ENCODE measurements at places on chromosomes 7 and 10.
A peak's percentile ranks its signal among the peaks of the same experiment; 100 is the strongest.

- no peak for DNase-seq
These were observed 496.1 kb downstream of the CCSER2 start for GRCh38 chr10:84824525-84824924.

GRCh38 chr10:110758128-110758765, 113.5 kb upstream of the PDCD4 start:
- no peak for DNase-seq

DNA sequence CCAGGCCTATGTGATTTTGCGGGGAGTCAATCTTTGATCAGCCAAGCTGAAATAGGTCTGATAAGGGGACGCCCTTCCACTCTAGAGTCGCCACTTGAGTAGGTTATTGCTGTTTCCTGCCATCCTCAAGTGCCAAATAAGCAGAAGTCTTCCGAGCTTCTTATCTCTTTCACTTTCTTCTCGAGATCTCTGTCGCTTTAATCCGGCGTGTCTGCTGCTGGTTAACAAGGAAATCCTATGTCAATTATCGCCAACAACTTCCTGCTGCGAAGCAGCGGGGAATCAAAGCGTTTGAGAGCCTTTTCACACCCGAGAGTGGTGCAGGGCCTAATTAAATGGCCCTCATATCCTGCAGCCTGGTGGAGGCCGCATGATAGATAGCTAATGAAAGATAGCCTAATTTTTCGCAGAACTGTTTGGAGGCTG, 215.9 kb downstream of the RAB11FIP2 start:
- peak; percentile 8 for DNase-seq

- no peak for DNase-seq
These were observed 393.8 kb downstream of the EXOC4 start for GRCh38 chr7:133646472-133647315.

DNA sequence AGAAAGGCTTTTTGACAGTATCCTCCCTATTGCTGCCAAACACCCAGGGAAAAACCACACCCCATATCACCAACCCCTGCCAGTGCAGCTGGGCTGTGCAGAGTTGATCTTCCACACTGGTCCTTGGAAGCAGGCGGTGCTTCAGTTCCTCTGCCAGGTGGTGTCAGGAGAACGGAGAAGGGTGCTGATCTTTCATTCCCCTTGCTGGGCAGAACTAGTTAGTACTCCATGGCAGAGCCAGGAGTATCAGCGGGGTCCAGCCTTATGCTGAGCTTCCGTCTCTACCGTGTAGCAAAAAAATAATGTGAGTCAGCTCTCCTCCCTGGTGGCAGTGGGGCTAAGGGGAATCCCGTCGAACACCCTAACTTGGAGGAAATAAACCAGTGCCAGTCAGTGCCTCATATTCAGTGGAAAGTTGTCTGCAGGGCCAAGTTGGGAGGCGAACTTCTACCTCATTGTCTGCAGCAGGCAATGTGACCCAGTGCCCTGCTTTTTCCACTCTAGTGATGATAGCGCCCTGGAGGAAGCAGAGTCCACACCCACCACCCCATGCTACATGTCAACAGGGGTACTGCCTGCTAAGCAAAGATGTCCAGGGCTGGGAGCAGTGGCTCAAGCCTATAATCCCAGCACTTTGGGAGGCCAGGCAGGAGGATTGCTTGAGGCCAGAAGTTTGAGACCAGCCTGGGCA, 175.4 kb downstream of the AUTS2 start:
- no peak for DNase-seq

- no peak for DNase-seq
These were observed 19.0 kb downstream of the TES start for GRCh38 chr7:116229366-116229765.

DNA sequence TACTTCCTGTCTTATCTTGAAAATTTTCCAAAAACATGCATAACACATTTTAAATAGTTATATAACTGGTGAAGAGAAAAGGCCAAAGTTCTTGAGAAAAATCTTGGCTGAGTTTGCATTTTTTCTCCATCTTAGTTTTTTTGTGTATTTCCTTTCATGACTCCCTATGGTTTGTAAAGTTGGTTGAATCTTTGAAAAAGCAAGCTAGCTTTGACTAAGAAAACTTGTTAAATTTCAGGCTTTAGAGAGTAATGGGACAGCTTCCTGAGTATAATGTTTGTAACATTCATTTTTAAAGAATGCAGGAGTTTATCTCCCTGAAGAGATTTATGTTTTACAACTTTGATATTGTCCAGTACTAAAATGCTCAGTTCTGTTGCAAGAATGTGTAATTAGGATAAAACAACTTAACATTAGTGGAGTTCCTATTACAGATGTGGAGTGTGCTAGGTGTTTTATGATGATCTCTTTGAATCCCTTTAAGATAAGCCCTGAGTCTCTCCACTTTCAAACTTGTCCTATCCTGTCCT, 11.1 kb upstream of the HERPUD2 start:
- peak; percentile 69 for DNase-seq

Measured in lung (tissue), 17 donors.